WERI-Rb-1 (cell line): ENCODE measurements at places on chromosomes 12 and 14.

GRCh38 chr12:51401900-51402299, 10.7 kb upstream of the GALNT6 start:
- DNase-seq: no peak

DNA sequence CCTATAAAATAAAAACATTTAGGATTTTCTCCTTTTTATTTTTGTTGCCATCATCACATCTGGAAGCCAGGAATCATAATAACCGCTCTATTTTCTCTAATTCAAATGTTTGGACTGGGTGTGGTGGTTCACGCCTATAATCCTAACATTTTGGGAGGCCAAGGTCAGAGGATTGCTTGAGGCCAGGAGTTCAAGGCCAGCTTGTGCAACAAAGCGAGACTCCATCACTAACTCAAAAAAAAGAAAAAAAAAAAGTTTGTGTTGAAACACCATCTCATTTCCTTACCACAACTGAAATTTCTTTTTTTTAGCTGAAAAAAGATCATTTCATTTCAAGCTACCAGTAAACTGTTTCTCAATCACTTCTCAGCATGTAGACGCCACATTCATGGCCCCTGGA, 8.8 kb upstream of the BAZ1A start:
- no peak for DNase-seq

DNA sequence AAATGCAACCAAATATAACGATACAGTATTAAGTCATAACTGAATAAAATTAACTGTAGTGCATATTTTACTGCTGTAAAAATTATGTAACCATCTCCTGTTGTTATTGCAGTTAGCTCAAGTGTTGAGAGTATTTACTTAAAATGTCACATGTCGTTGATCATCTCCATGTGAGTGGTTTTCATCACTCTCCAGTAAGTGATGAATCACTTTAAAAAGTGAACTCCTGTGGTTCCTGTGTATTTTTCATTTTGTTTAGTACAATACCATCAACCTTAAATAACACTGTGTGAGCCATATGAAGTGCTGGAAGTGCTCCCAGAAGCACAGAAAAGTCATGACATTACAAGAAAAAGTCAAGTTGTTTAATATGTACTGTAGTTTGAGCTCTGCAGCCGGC, 104.7 kb upstream of the SLCO1B1 start:
- DNase-seq: no peak

DNA sequence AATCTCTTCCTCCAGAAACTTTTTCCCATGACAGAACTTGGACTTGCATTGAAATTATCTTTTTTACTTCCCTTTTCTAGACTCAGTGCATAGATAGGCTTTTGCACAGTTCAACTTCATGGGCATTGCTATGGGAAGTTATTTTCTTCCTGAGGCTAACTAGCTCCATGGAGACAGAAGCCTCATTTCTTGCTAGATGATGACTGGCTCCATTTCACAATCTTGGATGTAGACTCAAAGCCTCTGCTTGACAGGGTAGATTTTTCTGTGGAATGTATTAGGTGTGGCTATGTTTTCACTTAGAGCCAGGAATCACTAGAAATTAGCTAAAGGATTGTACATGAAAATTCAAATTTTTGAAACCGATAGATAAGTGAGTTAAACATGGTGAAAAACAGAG, 884.1 kb upstream of the MGAT4C start:
- no peak for DNase-seq

- DNase-seq: no peak
These were observed 18.4 kb upstream of the OR6S1 start for GRCh38 chr14:20659813-20660395.

DNA sequence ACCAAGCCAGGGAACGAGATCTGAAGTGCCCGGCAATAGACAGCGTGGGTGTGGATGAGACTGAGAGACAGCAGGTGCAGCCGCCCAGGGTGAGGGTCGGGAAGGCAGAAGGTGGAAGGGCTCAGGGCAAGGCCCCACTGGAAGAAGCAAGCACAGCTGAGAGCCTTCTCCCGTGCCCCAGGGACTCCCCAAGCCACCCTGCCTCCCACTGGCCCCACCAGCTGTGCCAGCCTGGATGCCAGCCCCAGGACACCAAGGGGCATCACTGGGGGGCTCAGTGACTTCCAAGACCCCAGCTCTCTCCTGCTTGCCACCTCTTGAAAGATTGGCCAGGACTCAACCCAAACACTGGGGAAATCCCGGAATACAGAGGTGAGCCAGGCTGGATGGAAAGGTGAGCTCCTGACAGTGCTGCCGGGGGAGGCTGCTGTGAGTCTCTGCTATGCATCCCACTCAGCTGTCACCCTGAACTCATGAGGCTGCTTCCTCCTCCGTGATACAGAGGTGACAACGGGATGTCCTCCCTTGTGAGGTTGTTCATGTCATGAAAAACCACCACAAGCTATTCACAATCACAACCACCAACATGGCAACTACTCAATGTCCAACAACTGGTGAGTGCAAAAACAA, 13.8 kb downstream of the TESC start:
- no peak for DNase-seq

GRCh38 chr14:80545935-80546854, 334.9 kb upstream of the DIO2 start:
- no peak for DNase-seq

DNA sequence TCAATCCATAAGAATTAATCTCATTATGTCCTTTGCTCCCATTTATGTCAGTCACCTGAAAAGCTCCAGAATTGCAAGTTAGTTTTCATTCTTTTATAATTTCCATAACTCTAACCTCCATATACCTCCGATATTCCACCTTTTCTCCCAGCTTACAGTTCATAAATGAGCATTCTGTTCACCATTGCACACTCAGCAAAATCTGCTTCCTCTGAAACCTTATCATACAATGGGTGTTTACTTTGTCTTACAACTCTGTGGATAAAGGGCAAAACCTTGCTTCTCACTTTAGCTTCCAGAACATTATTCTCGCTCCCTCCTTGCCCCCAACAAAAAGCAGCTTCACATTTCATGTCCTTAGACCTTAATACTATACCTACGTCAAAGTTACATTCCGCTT, 19.3 kb upstream of the SLCO1B1 start:
- no peak for DNase-seq

GRCh38 chr12:106035421-106035820, 103.3 kb downstream of the NUAK1 start:
- DNase-seq: no peak

DNA sequence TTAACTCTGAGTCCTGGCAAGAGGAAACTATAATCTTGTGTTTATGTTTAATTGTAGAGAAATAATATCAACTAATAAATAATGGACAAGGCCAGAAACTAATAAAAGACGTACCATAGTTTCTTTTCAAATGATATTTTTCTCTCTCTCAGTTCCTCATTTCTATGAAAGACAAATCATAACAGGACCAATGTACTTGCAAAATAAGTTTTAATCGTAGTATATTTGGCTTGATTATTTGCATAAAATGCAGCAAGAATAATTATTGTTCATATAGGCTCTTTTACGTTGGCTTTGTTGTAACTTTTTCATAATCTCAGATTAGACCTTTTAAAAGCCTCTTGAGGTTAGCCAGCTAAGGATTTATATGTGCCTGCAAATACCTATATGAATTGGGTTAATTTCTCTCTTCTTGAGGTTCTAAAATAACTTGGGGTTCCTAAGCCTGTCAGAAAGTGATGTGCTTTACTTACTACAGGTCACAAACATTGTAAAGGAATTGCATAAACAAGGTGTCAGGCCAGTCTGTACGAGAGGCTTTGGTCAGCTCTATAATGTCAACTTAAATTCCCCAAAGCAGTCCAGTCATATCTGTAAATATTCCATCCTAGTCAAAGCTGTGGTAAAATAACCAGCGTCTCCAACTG, 152.8 kb upstream of the PTPRQ start:
- no peak for DNase-seq

DNA sequence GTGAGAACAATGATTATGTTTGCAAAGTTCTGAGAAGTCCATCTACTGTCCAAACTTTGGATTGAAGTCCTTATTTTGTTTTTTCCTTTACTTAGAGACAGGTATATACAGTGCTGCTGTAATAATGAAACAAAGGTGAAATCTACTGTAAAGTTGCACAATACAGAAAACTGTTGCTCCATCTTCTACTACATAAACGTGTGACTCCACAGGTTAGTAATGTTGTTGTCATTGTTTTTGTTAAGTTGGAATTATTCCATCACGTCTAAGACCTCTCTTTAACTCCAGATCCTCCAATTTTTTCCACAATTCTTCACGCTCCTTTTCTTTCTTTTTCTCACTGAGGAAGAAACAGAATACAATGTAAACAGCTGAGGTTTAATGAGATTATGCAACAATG, 57.0 kb upstream of the GPHB5 start:
- DNase-seq: no peak

GRCh38 chr12:13318231-13319015, 121.9 kb downstream of the EMP1 start:
- no peak for DNase-seq

GRCh38 chr14:20801726-20802125, 918 bp downstream of the RNASE1 start:
- DNase-seq: no peak

- DNase-seq: no peak
These were observed 56.6 kb downstream of the TTC9 start for GRCh38 chr14:70698288-70698687.

GRCh38 chr12:106495354-106495965, 87.3 kb upstream of the RFX4 start:
- no peak for DNase-seq

- DNase-seq: no peak
These were observed 319.9 kb downstream of the KCNC2 start for GRCh38 chr12:74889563-74890236.

DNA sequence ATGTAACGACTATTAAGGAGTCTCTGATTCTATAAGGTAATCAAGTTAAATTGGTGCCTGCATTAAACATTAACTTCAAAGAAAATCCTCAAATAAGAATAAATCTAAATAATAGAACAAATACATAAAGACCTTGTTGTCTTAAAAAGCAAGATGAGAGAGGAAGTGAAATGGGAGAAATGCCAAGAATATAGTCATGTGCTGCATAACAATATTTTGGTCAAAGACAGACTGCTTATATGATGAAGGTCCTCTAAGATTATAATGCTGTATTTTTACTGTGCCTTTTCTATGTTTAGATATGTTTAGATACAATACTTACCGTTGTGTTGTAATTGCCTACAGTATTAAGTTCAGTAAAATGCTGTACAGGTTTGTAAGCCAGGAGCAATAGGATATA, 213.6 kb downstream of the C12orf42 start:
- DNase-seq: no peak

DNA sequence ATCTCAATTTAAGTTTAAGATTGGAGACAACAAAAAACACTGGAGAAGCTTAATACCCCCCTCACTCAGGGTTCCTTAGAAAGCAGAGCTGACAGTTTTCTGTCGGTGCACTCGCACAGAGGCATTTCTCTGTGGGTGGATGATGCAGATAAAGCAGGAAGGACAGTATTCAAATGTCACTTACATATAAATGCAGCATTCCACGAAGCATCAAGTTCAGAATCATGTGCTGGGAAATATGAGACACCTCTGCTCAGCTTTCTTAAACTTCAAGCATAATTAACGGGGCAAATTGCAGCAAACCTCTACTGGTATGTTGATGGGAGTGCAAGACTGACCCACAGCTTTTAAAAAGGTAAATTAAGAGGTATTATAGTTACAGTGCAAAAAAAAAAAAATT, 68.7 kb downstream of the DICER1 start:
- no peak for DNase-seq

DNA sequence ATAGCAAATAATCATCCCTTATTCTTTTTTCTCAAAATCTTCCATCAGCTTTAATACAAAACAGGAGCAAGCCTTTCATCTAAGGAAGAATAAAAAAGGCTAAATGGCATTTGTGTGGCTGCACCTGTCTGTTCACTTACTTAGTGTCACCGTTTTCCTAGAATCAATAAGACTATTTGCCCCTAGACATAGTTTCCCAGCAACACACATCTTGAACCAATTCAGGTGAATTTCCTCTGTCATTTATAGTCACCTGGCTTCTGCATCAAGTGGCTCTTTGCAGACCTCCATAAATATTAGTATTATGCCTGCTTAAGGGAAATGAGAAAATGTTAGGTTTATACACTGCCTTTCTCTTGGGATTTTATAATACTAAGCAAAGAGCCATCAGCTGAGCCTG, 17.4 kb upstream of the GCH1 start:
- DNase-seq: no peak

DNA sequence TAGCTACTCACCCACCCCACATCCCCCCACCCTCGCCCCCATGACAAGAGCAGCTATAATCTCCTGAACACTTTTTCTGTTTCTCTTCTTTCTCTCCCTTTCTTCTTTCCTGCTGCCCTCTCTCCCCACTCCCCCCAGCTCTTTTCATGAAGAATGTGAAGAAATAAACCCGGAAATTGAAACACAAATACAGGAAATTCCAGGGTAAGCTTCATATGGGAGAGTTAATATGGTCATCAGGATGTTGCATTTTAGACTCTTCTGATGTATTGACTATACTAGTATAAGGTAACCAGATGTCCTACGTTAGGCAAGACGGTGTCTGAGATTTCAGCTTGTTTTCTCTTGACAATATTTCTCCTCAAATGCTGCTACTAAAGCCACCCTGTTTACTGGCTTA, 41.6 kb upstream of the LRIG3 start:
- DNase-seq: no peak

DNA sequence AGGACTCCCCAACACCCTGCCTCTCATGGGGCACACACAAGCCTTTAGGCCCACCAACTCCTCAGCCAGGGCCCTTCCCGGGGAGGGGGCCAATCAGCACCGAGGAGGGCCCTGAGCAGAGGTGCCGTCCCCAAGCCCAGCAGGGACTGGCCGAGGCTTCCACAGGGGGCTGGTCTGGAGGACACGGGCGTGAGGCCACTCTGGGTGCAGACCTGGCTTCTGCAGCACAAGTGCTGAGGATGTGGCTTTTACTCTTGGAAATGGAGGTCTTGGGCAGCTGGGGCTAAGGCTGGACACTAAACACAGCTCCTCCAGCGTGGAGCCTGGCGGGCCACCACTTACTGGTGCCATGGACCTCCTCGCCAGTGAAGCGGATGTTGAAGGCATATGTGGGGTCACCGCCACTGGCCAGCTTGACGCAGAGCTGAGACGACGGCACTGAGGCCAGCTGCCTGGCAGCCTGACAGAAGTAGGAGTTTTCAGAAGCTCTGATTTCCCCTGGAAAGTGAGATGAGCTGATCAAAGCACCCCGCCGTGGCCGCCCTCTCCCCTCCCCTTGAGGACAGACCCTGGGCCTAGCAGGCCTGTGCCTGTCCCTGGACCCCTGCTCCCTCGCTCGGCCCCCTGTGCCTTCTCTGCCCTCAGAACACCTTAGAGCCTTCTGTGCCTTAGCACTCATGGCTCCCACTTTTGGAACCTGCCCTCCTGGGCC, 44.0 kb downstream of the TRAFD1 start:
- DNase-seq: no peak

DNA sequence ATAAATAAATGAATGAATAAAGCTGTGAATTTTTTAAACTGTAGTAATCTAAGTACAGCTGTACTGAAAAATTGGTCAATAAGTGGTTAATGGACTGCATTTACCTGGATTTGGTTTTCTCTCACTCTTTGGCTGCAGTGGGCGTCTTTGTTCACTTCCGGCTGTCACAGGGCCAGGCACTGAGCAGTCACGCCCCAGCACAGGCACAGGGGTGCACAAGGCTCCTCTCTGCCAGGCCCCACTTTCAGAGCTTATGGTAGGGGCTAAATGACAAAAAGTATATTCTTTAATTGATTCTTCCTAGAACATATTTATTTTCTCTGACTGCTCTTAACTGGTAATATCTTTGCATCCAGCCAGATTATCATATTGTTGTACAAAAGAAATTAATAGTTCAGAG, 70.6 kb upstream of the DYNC1H1 start:
- DNase-seq: no peak

- no peak for DNase-seq
These were observed 155.3 kb upstream of the CCDC196 start for GRCh38 chr14:66330916-66331315.
